ENCODE measurements at places on chromosomes 7 and 10.
A peak's percentile ranks its signal among the peaks of the same experiment; 100 is the strongest.

GRCh38 chr7:22821702-22822485, 755 bp downstream of the TOMM7 start:
- no peak for DNase-seq

GRCh38 chr10:6382081-6382480, 179.3 kb downstream of the PFKFB3 start:
- DNase-seq = peak; percentile 49

GRCh38 chr7:47392241-47392759, 189.6 kb downstream of the TNS3 start:
- no peak for DNase-seq

- DNase-seq = no peak
These were observed 124.9 kb upstream of the TCERG1L start for GRCh38 chr10:131436458-131436857.

DNA sequence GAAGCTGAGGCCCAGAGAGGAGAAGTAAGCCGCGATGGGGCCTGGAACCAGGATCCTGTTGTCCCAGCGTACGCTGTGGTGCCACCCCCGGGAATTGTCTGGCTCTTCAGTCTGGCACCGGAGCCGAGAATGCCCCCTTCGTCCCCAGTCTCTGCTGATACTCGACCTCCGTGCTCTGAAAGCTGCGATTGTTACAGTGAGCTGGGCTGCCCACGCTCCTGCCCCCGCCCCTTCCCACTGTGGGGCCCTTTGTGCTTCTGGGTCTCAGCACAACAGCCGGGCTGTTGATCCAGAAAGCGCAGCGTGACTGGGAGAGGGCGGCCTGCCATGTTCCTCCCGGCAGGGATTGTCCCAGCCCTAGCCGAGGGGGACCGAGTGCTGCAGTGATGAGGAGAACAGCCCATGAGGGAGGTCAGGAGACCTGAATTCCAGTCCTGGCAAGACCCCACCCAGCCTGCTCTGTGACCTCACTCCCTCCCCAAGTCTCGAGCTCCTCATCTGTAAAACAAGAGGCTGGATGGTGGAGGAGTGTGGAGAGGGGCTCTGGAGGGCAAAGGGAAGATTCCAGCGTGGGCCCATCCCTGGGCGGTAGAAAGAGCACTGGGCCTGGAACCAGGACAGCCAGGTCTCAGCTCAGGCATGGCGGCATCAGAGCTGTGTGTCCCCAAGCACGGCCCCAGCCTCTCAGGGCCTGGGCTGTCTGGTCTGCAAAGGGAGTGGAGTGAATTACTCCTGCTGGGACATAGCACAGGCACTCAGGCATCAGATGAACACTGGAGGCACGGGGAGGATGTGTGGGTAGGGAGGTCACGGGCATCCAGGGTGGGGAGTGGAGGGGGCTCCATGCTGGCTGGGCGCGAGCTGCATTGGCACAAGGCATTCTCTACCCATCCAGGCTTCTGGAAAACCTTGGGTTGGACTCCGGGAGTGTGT, 43.6 kb downstream of the TSPAN15 start:
- DNase-seq = no peak

- DNase-seq = no peak
These were observed 162.2 kb downstream of the MYOF start for GRCh38 chr10:93319896-93320295.

- no peak for DNase-seq
These were observed 219.7 kb upstream of the PPP2R2D start for GRCh38 chr10:131681122-131681521.

DNA sequence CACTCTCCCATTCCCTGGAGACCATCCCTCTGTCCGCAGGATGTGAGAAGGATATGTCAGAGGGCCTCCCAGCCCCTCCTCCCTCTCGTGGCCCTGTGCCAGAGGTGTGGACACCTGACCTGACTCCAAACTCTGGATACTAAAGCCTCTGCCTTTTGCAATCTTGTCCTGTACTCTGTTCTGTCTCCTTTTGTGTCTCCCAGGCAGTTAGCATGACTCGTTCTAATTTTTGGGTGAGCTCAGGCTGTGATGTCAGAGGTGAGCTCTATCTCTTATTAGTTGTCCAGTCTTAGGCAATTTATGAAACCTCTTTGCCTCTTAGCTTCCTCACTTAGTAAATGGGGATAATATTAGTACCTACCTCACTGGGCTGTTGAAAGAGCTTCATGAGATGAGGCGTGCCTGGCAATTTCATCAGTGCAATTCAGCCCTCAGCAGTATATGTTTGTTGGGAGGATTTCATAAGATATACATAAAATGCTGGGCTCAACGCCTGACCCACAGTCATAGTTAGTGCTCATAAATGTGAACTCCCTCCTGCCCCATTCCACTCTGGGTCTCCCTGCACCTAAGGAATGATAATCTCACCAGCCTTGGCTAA, 10.9 kb downstream of the MARVELD1 start:
- no peak for DNase-seq

- peak; percentile 47 for DNase-seq
These were observed 473 bp downstream of the ADCK2 start for GRCh38 chr7:140673063-140673773.

DNA sequence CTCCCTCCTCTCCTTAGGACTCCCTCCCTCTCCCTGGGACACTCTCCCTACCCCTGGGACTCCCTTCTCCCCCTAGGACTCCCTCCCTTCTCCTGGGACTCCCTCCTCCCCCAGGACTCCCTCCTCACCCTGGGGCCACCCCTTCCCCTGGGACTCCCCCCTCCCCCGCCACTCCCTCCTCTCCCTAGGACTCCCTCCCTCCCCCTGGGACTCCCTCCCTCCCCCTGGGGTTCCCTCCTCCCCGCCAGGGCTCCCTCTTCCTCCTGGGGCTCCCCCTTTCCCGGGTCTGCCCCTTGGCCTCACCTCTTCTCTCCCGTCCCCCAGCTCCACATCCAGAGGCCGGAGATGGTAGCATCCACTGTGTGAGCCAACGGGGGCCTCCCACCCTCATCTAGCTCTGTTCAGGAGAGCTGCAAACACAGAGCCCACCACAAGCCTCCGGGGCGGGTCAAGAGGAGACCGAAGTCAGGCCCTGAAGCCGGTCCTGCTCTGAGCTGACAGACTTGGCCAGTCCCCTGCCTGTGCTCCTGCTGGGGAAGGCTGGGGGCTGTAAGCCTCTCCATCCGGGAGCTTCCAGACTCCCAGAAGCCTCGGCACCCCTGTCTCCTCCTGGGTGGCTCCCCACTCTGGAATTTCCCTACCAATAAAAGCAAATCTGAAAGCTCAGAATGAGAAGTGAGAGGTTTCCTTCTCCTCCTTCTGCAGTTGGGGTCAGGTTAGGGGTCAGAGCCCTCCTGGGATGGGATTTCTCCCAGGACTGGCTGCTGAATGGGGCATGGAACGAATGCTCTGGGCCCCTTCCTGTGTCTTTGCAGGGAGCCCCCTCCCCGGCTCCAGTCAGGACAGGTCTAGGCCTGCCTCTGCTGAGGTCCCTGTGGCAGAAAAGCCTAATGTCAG, 1.4 kb upstream of the MUC17 start:
- no peak for DNase-seq

GRCh38 chr10:105756386-105756785, 1115.3 kb downstream of the SORCS3 start:
- DNase-seq = no peak

GRCh38 chr10:72702868-72703581, 11.1 kb downstream of the MCU start:
- DNase-seq = no peak

DNA sequence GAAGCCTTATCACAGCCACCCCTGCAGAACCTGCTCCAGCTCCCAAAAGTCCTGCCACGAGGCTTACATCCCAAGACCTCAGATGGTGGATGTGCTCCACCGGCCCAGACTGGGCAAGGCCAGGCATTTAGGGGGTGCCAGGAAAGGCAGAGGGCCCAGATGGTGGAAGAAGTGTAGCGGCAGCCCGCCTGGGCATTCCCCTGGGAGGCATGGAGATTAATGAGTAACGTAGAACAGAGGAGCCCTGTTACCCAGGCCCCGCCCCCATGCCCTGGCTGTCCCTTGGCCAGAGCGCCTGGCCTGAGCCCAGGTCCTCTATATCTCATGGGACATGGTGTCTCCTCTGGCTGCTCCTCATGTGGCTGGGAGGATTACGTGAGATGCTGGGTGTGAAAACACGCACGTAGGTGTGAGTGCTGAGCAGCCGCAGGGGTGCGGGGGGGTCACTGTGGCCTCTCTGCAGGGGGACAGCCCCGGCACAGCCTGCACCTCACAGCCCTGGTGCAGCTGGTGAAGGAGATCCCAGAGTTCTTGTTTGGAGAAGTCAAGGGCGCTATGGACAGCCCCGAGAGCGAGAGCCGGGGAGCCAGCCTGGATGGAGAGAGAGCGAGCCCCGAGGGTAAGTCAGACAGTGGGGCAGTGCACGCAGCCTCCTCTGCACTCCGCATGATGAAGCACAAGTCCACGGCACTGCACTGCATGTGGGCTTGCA, 52.9 kb downstream of the ZNF467 start:
- DNase-seq = peak; percentile 14

DNA sequence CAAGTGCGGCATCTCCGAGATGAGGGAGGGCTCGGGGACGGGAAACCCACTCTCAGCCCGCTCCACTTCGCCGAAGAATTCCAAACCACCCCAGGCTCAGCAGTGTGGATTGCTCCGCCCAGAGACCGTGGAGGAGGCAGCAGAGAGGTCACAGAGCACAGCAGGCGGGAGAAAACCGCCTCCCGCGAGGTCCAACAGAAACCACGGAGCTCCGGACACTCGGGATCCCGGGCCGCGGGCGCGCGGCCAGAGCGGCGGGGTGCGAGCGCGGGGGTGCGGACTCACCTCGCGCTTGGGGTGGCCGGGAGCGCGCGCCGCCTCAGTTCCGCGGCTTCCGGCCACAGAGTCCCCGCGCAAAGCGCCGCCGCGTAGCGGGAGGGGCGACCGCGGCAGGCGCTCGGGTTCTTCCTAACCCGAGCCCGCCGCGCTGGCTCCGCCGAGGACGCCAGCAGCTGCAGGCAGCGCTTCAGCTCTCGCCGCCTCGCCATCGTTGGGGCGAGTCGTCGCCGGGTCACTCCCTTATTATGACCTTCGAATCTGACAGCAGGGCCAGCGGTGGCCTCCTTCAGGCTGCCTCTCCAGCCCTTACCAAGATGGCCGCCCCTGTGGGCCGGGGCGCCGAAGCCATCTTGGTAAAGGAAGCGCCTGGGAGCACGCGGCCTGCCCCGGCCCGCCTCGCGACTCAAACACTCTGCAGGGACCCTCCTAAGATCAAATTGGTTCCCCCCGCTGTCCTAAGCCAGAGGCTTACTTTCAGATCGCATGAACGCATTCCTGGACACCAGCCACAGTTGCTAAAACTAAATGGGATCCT, at the start of gene NAPEPLD:
TSS of gene NAPEPLD (minus strand) at position 106 of the 814 bp plus-strand sequence. CDS start 20,323 bp downstream, outside the sequence.
- DNase-seq = peak; percentile 73

- no peak for DNase-seq
These were observed 147.0 kb downstream of the WDR37 start for GRCh38 chr10:1203216-1203615.

- DNase-seq = no peak
These were observed 1.2 kb downstream of the IGFBP1 start for GRCh38 chr7:45889367-45890067.

GRCh38 chr10:88260329-88261051, 322.6 kb downstream of the RNLS start:
- DNase-seq = no peak

DNA sequence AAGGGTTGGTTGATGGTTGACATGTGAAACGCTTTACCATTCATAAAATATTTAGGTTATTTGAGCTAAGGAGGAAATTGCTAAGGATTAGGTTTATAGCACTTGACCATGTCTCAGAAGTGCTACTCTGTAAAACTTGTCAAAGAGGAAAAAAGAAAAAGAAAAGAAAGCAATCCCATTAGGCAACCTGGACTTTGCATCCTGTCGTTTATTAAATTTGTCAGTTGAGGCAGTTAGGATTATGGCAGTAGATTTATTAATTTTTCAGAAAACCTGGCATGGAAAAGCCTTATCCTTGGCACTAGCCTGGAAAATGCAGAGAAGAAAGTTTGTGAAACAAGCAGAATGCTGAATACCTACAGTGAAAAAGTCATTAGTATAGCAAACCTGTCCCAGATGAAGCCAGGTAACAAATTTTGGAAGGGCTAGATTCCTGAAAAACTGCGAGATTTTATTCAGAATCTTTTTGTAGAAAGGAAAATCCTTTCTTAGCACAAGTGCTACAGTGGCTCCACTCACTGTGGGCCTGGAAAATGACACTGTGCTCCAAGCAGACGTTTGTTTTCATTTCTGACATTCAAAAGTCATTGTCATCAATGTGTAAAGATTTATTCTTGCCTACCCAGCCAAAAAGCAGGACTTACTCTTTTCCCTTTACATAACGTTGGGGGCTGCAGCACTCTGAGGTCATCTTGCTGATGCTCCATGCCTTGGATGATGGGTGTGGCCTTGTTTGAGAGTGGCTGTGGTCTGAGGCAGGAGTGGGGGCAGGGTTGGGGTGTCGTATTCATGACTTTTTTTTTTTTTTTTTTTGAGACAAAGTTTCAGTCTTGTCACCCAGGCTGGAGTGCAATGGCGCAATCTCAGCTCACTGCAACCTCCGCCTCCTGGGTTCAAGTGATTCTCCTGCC, 664.9 kb downstream of the SUGCT start:
- DNase-seq = no peak

DNA sequence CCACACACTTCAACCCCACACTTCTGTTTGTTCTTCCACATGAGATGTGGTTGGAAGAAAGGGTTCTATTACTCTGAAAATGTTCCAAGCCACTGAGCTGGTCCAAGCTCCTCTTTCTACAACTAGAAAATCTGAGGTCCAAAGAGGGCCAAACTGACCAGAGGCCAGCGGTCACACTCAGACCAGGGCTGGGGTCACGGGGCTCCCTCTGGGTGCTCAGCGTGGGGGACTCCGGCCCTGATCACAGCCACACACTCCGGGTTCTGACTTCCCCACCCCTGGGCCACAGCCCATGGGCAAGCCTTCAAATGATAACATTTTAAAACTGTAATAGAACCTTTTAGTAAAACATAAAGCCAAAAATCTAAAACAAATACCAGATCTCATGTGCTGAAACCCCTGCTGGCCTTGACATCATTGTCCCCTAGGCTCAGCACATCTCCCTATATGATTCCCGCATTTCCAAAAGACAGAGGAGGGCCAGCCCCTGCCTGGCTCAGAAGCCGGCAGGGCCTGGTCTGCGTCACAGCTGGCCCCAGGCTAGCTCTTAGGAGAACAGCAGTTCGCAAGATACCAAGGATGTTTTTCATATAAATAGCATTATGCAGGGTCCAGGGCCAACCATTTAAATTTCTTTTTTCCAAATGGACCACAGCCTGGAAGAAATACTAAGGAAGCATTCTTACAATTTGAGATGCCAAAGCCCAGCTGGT, 3.3 kb downstream of the CRYGN start:
- DNase-seq = no peak

GRCh38 chr7:45524445-45524844, 49.7 kb upstream of the ADCY1 start:
- no peak for DNase-seq

GRCh38 chr7:27102581-27103442, at the start of gene HOXA2:
HOXA2 (minus strand) TSS chr7:27102683; CDS start chr7:27102500, 183 bp downstream.
- DNase-seq = no peak

GRCh38 chr10:75000748-75001321, 110.6 kb upstream of the SAMD8 start:
- no peak for DNase-seq

DNA sequence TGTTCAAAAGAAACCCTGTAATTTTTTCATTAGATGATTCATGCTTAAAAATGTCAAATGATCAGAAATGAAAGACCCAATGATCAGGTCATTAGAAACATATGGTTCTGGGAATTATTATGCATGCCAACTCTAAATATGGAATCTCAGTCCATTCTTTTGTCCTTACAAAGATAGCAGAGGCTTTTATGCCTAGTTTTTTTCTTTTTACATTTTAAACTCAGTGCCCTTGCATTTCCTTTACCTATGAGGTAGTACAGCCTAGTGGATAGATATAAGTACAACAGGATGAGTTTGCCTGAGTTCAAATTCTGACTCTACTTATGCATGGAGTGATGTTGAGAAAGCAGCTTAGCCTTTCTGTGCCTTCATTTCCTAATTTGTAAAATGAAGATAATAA, 392.9 kb downstream of the SUGCT start:
- DNase-seq = no peak
